ENCODE measurements at places on chromosomes 4 and X. TPM values are rescaled to one million over a fixed set of nuclear protein-coding genes. Genes with fewer than 3 reads are reported as not detected.

TKTL1 gene
- 1.5 TPM for total RNA-seq

FGA gene
- 1.4 TPM for total RNA-seq

GRCh38 chr4:122313006-122313646 is 65.7 kb upstream of the ADAD1 start:
- H3K4me3 ChIP-seq, result no peak overlapping the region
- no peak for DNase-seq
- H3K4me1 ChIP-seq, result no peaks in the 10 kb centered on the region

GRCh38 chrX:41692162-41692749 is 3.5 kb downstream of the GPR34 start:
- no peak overlapping the region for H3K4me3 ChIP-seq
- no peak overlapping the region for H3K27ac ChIP-seq
- no peaks in the 10 kb centered on the region for H3K36me3 ChIP-seq

DNA sequence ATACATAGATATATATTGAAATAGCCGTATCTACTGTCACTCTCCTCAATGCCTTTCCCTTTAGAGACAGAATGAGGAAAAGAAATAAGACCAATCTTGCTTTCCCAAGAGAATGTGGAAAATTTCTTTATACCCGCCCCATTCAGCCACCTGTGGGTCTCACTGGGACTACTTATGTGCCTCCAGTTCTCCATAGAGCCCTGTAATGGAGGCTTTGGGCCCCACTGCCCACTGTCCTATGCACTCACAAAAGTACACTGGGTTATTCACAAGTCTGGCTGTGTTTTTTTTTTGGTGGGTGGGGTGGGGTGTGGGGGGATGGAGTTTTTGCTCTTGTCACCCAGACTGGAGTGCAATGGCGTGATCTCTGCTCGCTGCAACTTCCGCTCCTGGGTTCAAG is 70.4 kb upstream of the ELOVL6 start:
- no peaks in the 10 kb centered on the region for H3K27me3 ChIP-seq
- no peaks in the 10 kb centered on the region for H3K4me1 ChIP-seq
- no peak overlapping the region for H3K27ac ChIP-seq
- no peak overlapping the region for H3K4me3 ChIP-seq
- no peaks in the 10 kb centered on the region for H3K36me3 ChIP-seq
